ENCODE measurements at places on chromosomes 3 and 15.

DNA sequence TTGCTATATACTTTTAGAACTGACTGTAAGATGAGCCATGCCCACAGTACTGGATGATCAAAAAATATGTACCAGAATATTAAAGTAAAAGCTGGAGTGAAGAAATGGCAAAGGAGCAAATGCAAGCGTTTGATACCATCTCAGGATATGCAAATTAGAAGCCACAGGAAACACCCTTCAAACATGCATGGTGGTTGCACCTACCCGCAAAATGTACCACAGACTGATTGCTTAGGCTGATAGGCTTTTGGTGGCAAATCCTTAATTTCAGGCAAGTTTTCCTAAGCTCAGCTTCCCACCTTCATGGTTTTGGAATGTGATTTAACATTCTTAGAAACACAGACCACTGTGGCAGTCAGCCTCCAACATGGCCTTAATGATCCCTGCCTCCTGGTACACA is 149.0 kb downstream of the PDZRN3 start:
- no peak for DNase-seq

DNA sequence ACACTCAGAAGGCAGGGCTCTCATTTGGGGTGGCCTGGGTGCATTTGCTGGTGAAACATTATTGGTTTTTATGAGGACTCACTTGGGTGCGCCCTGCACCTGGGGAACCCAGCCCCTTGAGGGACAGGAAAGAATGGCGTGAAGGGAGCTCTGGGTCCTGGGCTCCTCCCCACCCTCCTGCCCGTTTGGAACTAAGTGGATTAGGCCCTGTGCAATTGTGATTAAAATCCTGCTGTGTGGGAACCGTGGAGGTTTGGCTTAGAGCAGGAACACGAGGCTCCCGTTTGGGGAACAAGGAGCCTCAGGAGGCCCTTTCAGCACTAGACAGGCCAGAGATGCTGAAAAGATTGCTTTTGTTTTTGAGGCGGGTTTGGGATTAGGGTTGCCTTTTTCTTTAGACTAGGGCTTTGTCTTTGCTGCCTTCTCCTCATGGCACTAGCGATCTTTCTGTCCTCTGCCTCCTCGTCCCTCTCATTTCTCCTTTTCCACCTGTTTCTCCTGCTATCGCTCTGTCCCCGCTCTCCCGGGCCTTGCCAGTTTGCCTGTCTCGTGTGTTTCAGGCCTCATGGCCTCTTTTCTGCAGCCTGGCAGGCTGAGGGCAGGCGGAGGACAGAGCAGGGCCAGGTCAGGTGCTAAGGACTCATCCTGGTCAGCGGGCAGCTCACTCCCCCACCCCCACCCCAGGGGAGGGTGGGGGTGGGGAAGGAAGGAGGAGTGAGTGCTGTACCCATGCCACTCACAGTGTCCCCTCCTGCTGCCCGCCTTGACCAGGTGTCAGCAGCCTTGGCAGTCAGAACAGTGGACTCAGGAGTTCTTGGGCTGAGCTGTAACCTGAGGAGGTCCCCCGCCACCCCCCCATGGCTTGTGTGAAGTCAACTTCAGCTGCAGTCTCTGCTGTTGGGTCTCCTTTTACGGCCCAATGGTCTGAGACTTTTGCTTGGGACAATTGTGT is 8.6 kb downstream of the MAPKAPK3 start:
- no peak for DNase-seq

DNA sequence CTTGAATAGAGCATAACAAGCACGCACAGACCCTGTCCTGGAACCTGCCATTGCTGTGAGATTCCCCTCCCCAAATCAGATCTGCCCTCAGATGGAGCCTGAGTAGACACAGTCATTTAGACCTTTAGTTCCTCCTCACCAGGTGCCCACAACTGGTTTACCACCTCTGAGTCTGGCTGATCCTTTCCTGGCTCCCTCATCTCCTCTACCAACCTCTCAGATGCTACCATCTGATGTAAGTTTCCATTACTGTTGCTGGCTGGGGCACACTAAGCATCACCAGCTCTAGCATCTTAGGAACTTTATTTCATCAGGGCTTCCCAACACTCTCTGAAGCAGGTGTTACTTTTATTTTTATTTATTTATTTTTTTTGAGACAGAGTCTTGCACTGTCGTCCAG is 288.3 kb downstream of the TLE3 start:
- no peak for DNase-seq

DNA sequence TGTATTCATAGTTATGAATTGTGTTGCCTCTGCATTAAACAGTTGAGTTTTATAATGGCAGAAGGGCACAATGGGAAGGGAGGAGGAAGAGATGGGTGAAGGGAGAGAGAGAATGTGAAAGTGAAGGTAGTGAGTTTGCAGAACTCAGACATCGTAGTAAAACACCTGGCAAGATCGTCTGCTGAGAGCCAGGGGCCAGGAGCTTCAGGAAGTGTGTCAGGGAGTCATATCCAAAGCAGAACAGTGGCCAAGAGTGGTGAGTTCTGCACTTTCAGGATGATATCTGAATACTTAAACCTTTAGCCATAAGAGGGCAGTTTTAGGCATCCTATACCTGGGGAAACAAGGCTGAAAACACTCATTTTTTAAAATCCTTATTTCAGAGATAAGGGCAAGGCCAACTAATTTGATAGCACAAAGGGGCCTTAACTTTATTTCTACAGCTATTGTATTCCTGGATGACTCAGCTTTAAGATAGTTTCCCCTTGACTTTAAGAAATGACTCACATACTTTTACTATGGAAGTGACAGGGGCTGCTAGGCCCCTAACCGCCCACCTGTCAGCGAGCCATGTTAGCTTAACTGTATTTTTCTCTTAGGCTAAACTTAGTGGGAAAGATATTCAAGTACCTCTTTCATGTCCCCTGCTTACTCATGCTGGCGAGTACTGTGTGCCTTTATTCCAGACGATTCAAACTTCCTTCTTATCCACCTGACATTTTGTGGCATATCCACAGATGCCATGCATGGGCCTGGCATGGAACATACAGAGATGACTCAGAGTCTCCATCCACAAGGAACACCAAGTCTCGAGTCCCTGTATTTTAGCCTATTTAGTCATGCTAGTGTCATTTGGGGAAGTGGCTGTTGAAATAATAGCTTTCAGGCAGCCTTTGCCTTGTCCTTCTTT is 53.9 kb downstream of the RLBP1 start:
- no peak for DNase-seq

GRCh38 chr3:4897765-4898453 is 81.3 kb upstream of the BHLHE40 start:
- no peak for DNase-seq

- no peak for DNase-seq
These were observed 27.0 kb upstream of the PEX5L start for GRCh38 chr3:180063783-180064182.

- DNase-seq: no peak
These were observed 13.0 kb upstream of the HDC start for GRCh38 chr15:50278496-50278895.

- peak; percentile 17 for DNase-seq
These were observed 12.3 kb downstream of the ABTB1 start for GRCh38 chr3:127684871-127685707.

DNA sequence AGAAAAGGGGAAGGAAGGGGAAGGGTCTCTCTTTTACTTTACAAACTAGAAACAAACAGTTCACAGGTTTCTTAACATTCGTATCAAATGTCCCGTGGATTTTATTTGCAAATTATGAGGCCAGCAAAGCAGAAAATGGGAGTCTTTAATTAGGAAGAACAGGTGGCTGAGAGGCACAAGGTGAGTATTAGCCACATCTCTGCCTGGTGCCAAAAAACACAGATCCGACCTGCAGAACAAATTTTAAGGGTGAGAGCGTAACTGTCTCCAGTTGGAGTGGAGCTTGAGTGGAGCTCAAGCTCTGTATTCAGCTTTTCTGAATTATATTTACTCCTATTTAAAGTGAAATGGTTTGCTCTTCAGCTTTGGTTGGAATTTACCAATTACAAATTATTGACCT is 1004.9 kb downstream of the FHIT start:
- DNase-seq: no peak

DNA sequence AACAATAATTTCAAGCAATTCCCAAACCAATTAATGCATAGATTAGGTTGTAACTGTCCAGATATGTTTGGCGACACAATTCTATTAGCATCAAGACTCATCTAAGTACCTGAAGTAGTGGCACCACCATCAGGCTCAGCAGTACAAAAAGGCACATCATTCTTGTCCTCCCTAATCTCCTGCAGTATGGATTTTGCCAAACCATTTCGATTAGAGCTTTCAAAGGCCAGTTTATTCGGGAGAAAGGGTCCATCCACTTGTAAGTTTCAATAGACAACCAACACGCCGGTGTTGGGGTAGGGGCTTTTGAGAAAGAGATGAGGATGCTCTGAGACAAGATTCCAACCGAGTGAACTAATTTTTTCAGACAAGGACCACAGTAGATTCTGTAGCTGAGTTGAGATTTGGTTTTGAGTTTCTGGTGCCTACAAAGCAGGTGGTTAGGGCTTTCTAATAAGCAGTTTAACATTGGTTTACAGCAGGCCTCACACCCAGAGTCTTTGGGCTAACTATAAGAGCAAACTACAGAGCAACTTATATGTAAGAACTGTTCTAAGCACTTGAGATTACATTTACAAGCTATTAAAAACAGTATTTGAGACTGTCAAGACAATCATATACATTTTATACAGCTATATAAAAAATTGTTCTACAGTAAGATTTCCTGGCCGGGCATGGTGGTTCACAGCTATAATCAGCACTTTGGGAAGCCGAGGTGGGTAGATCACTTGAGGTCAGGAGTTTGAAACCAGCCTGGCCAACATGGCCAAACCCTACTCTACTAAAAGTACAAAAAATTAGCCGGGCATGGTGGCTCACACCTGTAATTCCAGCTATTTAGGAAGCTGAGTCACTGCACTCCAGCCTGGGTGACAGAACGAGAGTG is 4.5 kb downstream of the RPL22L1 start:
- DNase-seq: no peak

- no peak for DNase-seq
These were observed 116.6 kb upstream of the ROBO1 start for GRCh38 chr3:79884354-79884753.

GRCh38 chr3:29741231-29741630 is 460.4 kb downstream of the RBMS3 start:
- DNase-seq: no peak

DNA sequence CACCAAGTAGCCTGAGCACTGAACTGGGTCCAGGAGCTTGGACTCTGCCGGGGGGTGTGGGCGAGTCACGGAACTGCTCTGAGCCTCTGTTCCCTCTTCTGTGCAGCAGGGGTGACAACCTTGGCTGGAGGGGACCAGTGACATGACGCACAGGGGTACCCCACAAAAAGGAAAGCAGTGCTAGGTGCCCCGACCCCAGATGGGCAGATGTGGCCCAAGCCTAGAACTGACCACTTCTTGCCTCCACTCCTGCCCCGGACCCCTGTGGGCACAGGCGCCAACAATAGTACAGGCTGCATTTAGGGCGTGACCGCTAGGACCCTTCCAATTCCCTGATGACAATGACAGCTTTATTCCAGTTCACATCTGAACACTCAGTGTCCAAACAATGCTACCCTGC is 255.9 kb upstream of the LYSMD4 start:
- no peak for DNase-seq

DNA sequence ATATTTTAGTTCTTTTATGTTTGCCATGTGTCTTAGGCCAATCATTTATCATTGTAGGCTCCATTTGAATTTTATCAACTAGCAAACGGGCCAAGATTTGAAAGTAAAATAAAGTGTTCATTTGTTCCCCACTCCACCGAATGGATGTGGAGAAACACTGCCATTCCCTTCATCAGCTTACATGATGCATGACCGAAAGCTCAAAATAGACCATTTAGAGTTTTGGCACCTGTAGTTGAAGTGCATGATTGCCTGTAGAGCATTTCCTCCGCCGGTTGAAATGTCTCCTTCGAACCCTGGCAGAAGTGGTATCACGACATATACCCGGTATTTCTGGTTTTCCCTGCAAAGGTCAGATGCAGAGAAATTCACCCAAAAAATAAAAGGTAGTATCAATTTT is 165.6 kb downstream of the PLD1 start:
- DNase-seq: no peak

DNA sequence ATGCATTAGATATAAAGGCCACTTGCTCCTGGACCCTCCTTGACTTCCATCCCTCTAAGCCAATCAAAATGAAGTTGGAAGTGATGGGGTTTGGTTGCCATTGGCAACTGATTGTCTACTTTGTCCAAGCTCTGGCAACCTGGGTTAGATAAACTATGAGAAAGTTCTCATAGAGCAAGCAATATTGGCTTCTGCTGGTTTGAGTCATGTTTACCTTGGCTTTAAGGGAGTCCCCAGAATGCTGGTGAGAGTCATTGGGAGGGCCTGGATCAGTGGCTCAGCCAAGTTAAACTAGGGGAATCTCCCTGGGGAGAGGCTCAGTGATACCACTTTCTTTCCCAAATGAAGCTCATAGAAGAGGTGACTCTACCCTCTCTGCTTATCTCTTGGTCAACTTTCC is 176.3 kb upstream of the ROPN1 start:
- DNase-seq: no peak

GRCh38 chr3:174170248-174170647 is 688.9 kb upstream of the NAALADL2 start:
- no peak for DNase-seq
